ENCODE measurements at places on chromosomes 6 and 20.

DNA sequence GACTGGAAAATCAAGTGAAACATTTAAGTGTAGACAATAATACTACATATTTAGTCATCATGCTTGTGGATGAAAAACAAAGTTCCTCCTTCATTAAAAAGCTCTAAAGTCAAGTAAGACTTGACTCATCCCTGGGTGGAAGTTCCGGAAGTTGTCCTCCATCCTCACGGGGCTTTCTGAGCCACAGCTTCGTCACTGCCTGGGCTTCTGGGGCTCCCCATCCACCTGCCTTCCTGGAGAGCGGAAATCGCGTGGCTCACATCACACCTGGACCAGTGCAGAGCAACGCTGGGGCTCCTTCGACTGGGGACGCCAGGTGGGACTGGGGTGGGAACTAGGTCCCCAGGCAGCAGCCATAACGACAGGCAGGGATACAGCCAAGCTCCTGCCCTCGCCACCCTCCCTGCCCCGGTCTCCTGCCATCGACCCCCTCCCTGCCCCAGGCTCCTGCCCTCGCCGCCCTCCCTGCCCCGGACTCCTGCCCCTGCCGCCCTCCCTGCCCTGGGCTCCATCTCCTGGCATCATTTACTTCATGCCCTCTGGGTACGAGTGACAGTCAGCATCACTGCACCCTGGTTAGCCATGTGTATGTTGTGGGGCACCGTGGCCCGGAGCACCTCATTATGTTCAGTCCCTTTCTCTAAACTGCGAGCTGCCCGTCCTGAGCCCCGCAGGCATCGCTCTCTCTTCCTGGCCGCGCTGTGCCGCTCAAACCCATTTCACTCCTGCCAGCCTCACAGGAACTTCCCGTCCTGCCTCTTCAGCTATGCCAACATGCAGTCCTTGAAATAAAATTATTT lies 12.9 kb downstream of the THBS2 start:
- DNase-seq, result no peak

- DNase-seq, result no peak
These were observed 75.7 kb downstream of the NCOA7 start for GRCh38 chr6:125866433-125866832.

- DNase-seq, result no peak
These were observed 88.8 kb downstream of the ADAT2 start for GRCh38 chr6:143361536-143362191.

DNA sequence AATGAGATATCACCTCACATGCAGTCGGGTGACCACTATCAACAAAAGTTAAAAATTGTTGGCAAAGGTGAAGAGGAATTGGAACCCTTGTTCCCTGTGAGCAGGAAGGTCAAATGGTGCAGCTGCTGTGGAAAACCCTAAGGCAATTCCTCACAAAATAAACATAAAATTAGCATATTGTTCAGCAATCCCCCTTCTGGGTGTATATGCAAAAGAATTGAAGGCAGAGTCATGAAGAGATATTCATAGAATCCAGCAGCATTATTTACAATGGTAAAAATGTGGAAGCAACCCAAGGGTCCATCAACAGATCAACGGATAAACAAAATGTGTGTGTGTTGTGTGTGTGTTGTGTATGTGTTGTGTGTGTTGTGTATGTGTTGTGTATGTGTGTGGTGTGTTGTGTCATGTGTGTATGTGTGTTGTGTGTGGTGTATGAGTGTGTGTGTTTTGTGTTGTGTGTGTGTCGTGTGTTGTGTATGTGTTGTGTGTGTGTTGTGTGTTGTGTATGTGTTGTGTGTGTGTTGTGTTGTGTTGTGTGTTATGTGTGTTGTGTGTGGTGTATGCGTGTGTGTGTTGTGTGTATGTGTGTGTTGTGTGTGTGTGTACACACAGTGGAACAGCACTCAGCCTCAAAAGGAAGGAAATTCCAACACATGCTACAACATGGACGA lies 245.1 kb downstream of the ERMARD start:
- no peak for DNase-seq

DNA sequence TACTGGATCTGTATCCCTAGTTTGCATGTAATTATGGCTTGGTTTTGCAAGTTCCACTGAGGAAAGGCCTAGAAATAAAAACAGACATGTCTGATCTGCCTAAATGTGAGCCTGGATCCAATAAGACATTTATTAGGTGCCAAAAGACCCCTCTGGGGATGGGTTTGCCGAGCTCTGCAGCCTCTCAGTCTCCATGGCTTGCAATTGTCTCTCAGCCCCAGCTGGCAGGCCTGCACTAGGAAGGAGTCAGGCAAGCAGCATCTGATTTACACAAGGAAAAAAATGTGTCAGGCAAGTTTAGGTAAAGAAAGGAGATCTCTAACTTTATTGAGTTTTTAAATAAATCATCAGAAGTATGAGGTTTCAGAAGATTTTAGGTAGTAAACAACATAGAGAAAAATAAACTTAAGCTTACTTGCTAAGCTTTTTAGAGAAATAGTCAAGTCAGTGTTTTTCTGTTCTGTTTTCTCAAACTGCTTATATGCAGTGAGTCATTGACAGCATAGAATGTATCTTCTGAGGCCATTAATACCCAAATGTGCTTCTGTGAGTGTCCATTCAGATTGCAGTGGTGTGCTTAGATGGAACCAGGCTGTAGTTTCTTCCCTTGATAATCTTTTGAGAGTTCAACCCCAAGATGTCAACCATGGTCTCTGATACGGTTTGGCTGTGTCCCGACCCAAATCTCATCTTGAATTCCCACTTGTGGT lies 121.0 kb downstream of the FHL5 start:
- no peak for DNase-seq

- DNase-seq, result no peak
These were observed 1212.1 kb upstream of the CITED2 start for GRCh38 chr6:140586426-140587061.

DNA sequence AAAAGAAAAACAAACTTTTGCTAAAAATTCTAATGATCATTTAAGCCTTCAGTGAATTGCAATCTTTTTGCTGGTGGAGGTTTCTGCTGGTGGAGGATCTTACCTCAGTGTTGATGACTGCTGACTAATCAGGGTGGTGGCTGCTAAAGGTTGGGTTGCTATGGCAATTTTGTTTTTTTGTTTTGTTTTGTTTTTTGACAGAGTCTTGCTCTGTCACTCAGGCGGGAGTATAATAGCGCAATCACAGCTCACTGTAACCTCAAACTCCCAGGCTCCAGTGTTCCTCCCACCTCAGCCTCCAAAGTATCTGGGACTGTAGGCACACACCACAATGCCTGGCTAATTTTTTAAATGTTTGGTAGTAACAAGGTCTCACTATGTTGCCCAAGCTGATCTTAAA lies 94.7 kb downstream of the ANKRD6 start:
- DNase-seq, result no peak

- no peak for DNase-seq
These were observed 54.9 kb downstream of the UBR2 start for GRCh38 chr6:42618686-42619085.

DNA sequence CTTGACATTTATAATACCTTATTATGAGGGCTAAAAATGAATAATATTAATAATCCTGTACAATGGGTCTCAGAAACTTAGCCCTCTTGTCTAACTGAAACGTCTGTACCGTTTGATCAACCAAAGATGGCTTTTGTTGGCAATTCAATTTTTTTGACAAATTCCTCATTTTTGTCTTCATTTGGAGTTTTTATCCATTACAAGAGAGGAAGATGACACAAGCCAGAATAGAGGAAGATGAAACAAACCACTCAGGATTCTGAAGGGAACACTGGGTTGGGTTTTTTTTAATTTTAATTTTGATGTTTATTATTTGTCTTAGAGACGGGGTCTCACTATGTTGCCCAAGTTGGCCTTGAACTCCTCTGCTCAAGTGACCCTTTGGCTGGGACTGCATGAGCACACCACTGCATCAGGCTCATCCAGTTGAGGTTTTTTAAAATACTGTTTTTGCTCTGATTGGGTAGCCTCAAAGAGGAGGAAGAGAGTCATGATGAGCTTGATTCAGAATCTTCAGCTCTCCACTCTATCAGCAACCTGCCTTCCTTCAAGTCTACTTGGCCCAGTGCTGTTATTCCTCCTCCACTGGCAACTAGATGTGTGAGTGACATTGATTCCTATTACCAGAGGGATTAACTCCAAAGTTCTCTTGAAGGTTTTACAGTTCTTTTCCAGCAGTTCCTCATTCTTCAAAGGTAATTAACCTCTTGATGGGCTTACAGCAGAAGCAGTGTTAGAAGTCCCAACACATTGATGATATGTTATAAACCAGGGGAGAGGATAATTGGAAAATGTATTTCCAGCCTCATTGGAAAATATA lies 71.3 kb downstream of the ATXN1 start:
- no peak for DNase-seq

- DNase-seq, result no peak
These were observed 276.5 kb downstream of the CDC5L start for GRCh38 chr6:44663860-44664634.

GRCh38 chr6:164345806-164346496 lies 931.4 kb downstream of the QKI start:
- no peak for DNase-seq

- DNase-seq, result no peak
These were observed 150.6 kb downstream of the RALGAPA2 start for GRCh38 chr20:20561841-20562240.

DNA sequence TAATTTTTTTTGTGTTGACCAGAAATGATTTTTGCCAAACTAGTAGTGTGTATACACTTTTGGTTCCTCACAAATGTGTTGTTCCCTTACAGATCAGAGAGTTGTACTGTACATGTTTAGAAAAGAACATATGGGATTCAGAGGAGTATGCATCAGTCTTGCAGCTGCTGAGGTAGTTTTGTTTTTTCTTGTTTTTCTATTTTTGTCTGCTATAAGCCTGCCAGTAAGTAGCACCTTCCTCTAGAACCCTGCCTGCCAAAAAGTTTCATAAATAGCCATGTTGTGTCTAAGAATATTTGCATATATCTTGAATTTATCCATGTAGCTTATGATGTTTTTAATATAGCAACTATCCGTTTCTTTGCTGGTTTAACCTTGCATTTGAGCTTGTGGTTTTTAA lies 46.4 kb downstream of the ORC3 start:
- DNase-seq, result no peak
